ENCODE measurements at places on chromosomes 13 and 19. TPM values are rescaled to one million over a fixed set of nuclear protein-coding genes. Genes with fewer than 3 reads are reported as not detected.
A peak's percentile ranks its signal among the peaks of the same experiment; 100 is the strongest.

GRCh38 chr13:33953203-33953602, 135.3 kb downstream of the RFC3 start:
- DNase-seq, result peak; percentile 84

DNA sequence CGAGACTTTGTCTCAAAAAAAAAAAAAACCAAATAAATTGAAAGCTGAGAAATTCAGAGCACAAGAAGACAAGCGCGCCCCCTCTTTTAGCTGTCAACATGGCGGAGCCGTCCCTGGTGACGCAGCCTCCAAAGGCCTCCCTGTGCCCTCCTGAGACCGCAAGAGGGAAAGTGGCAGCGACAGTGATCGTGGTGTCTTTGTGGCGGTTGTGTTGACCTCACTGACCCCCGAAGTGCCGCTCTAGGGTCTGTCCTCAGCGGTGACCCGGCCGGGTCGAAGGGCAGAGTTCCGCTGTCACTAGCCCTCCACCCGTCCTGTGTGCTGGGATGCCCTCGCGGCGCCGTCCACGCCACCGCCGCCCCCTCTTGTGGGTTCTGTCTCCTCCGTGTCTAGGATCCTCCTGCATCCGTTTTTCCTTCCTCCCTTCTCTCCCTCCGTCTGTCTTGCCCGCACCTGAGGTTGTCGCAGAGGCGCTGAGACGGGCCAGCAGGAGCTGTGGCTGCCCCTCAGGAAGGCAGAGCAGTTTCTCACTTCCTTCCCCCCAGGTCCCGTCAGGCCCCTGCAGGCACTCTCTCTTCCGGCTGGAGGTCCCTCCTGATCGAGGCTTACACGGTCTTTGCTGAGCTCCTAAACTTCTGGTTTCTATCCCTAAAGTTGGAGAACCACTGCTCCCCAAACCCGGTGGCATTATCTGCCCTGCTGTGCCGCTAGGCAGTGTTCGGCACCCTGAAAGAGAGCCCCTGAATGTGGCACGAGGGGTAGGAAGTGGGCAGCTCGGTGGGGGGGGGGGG, 7.2 kb downstream of the UHRF1 start:
- DNase-seq, result no peak

DNA sequence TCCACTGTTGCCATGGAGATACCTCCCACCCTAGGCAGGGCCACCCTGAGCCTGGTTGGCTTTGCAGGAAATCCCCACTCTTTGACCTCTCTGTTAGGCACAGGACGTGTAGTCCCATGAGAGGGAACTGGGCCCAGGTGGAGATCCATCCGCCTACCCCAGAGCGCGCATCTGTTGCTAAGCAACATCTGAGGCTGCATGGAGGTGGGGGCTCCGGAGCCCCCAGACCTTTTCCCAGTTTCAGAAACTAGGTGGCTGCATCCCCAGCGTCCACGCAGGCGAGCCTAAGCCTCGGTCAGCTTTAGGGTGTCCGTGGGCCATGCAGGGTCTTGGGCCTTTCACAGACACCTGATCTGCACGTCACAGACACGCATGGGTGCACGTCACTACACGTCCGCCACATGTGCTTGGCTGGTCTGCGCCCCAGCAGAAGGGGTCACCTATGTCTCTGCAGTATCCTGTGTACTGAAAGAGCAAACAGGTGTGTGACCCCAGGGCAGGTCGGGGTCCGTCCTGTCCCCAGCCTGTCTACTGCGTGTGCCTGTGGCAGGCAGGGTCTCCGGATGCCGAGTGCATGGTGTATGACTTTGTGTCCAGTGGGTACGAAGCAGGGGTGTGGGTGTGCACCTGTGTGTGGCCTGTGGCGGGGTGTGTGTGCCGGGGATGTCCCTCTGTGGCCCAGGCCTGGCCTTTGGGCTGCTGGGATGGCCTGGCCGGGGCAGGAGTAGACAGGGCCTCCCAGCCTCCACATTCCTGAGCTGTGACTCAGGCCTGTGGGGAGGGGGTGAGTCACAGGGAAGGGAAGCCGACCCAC, 4.1 kb upstream of the CIRBP start:
- DNase-seq, result peak; percentile 95

DNA sequence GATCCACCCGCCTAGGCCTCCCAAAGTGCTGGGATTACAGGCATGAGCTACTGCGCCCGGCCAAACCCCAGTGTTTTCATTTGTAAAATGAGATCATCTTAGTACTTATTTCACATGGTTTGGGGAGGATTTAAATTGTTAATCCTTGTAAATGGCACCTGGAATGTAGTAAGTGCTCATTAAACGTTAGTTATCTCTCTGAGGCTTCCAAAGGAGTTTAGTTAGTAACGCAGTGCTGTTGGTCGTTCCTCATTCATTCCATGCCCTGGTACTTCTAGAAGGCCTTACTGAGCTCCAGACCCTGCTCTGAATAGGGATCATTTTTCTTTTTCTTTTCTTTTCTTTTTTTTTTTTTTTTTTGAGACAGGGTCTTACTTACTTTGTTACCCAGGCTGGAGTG, 5.2 kb downstream of the CPT1C start:
- no peak for DNase-seq

DNA sequence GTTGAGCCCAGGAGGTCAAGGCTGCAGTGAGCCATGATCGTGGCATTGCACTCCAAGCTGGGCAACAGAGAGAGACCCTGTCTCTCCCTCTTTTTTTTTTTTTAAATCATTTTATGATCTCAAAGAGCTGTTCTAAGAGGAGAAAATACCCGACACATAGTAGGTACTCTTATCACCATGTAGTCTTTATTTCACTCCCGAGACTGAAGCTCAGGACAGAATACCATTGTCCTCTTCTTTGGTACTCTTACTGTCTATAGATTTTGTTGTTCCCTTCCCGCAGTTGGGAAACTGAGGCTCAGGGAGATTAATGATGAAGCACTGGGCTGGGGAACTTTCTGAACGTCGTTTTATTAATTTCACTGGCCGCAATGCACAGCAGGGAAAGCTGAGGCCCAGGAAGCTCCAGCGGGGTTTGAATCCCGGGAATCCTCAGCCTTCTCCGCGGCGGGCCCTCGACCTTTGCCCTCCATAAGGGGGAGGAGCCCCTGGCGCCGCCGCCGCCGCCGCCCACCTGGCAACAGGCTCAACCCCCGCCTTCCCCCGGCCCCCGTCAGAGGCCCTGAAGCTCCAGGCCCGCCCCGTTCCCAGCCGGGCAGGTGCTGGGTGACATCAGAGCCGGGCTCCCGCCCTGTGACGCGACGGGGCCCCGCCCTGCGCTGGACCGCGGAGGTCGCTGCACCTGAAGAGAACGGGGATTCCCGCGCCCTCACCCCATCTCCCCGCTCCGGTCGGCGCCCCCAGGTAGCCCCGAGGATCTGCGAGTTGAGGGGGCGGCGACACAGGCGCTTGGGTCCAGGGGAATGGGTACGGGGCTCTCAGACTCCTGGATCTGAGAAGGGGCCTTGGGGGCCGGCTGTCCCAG, 1.6 kb downstream of the MYH14 start:
- no peak for DNase-seq

DNA sequence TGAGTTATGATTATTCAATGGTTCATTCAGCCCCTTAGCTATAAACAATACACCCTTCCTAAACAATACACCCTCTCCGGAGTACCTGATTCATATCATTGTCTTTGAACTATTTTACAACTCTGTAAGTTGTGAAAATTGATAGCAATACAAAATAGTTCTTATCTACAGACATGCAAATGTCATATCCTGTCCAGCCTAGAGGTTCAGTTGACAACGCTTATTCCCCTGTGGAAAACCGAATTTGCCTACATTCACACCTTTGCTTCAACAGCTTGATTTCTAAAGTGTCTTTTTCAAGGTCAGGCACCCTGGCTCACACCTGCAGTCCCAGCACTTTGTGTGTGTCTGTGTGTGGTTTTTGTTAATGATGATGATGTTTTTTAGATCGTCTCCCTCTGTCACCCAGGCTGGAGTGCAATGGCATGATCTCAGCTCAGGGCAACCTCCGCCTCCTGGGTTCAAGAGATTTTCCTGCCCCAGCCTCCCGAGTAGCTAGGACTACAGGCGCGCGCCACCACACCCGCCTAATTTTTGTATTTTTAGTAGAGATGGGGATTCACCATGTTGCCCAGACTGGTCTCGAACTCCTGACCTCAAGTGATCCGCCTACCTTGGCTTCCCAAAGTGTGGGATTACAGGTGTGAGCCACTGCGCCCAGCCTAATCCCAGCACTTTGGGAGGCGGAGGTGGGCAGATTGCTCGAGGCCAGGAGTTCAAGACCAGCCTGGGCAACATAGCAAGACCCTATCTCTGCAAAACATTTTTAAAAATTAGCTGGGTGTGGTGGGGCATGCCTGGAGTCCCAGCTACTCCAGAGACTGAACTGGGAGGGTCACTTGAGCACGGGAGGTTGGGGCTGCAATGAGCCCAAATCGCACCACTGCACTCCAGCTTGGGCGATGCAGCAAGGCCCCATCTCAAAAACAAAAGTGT, 9.6 kb downstream of the C19orf53 start:
- no peak for DNase-seq

- DNase-seq, result no peak
These were observed 1721.8 kb upstream of the SPRY2 start for GRCh38 chr13:82062772-82063171.

- DNase-seq, result peak; percentile 1
These were observed 221.3 kb upstream of the SLITRK6 start for GRCh38 chr13:86020351-86021002.

DNA sequence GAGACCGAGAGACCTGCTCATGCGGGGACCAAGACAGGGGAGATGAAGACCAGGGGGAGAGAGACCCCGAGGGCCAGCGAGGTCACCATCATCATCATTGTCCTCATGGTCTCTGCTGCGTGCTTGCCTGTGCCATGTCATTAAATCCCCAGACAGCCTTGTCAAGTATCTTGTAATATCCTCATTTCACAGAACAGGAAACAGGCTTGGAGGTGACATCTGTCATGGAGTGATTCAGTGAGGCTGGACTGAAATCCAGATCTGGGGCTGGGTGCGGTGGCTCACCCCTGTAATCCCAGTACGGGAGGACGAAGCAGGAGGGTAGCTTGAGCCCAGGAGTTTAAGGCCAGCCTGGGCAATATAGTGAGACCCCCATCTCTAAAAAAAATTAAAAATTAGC, 5.9 kb upstream of the NANOS2 start:
- DNase-seq, result no peak

DNA sequence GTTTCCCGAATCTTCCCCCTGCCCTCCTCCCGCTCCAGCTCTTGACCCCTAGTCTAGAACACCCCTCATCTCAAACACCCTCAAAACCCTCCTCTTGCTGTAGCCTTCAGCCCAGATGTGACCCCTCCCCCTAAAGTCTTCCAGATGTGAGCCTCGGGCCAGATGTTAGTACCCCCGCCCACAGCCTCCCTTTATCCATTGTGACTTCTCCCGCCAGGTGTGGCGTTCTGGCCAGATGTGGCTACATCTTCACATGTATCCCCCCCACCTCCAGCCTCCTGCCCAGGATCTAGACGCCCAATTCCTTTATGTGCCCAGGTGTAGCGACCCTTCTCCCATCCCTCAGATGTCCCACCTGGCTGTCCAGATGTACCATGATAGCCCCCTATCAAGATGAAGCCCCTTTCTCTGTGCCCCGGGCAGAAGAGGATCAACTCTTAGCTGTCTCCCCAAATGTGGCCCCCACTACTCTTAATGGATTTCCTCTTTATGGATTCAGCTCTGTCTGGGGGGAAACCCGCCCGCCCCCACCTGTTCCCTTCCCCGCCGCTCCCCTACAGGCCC, 517 bp upstream of the LTBP4 start:
- DNase-seq, result no peak

GRCh38 chr13:78121459-78122348, 203.1 kb upstream of the EDNRB start:
- peak; percentile 72 for DNase-seq

- peak; percentile 84 for DNase-seq
These were observed 872 bp downstream of the HOMER3 start for GRCh38 chr19:18939922-18940768.

GRCh38 chr13:95707442-95708390, 30.8 kb downstream of the DNAJC3 start:
- DNase-seq, result no peak

DNA sequence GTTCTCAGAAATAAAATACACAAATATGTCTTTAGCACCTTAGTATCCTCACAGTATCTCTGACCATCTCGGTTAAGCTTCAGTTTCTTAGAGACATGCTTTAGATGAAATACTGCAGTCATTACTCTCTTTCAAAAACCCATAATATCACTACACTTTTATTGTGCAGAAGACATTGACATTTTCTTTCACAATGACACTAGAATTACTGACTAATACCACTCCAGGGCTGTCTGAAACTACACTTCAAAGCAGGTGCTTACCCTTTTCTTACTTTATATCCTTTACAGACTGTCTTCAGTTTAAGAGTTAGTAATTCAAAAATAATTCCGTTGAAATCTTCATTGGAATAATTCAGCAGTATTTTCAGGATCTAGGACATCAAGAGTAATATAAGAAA, 42.2 kb upstream of the SLITRK6 start:
- no peak for DNase-seq

GRCh38 chr19:4911314-4911713, 2.0 kb downstream of the UHRF1 start:
- DNase-seq, result peak; percentile 59

- DNase-seq, result peak; percentile 75
These were observed 4.4 kb downstream of the CKAP2 start for GRCh38 chr13:52459668-52460067.

GRCh38 chr13:22748866-22749577, 431.8 kb upstream of the SGCG start:
- DNase-seq, result peak; percentile 3

The SLC27A1 gene
- polyA plus RNA-seq, result 20.4 TPM

The SMIM24 gene
- not detected for polyA plus RNA-seq

The PNMA8A gene
- polyA plus RNA-seq, result 0.56 TPM

All from GM23248 (cell line).